ENCODE measurements at places on chromosomes 12 and 14. TPM values are rescaled to one million over a fixed set of nuclear protein-coding genes. Genes with fewer than 3 reads are reported as not detected.

- no peaks in the 10 kb centered on the region for H3K36me3 ChIP-seq
- H3K27me3 ChIP-seq, result no peaks in the 10 kb centered on the region
- H3K27ac ChIP-seq, result no peak overlapping the region
- no peaks in the 10 kb centered on the region for H3K4me1 ChIP-seq
- no peak overlapping the region for H3K4me3 ChIP-seq
- no peak for DNase-seq
Observed at GRCh38 chr12:42186793-42187192, 42.1 kb upstream of the GXYLT1 start.

GRCh38 chr12:125178222-125178621 lies 113.0 kb downstream of the AACS start:
- H3K4me3 ChIP-seq, result no peak overlapping the region
- H3K36me3 ChIP-seq, result no peaks in the 10 kb centered on the region

VRTN gene
- not detected for total RNA-seq

KRT6C gene
- total RNA-seq, result not detected

Measured in ascending aorta (tissue), 2 donors.